BJ (cell line): ENCODE measurements at places on chromosomes 6 and 20. TPM values are rescaled to one million over a fixed set of nuclear protein-coding genes. Genes with fewer than 3 reads are reported as not detected.

- no peak for DNase-seq
These were observed 786.1 kb downstream of the TFAP2A start for GRCh38 chr6:9628819-9629218.

GRCh38 chr20:31691646-31692275, 30.9 kb downstream of the BCL2L1 start:
- peak; percentile 70 for DNase-seq

DNA sequence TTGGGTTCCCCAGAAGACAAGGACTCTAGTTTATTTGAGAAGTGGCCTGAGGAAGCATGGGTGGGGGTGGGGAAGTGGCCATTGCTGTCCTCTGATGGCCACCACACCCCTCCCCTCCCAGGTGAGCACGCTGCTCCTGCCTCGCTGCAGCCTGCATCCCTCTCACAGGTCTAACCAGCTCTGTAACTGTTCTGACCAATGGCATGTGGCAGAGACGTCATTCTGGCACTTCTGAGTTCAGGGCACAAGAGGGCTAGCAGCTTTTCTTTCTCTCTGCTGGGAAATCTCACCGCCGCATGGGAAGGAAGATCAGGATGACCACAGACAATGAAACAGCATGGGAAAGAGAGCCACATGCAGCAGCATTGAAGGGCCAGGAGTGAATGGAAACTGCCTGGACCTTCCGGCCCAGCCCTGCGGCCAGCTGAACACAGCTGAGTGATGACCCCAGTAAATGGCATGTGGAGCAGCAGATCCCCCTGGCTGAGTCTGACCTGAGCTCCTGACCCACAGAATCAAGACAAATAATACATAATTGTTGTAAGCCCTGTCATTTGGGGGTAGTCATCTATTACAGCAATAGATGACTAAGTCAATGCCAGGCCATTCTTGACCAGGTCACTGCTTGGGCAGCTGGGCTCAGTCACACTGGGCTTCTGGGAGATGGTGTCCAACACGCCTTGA, 179.8 kb downstream of the LINC00237 start:
- no peak for DNase-seq

DNA sequence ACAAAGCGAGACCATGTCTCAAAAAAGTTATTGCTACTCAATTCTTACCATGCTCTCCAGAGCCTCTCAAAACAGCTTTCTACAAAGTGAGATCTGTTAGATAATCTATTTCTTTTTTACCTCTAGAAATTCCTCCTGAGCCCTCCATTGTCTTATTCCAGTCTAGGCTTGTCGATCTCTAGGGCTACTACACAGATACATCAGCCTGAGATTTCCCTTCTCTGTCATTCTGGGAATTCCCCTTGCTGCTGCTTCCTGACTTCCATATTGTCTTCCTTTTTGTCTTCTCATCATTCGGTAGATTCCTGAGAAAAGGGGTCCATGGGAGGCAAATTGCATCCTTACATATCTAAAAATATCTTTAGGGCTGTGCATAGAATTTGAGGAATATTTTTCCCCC, 75.6 kb upstream of the GNRH2 start:
- no peak for DNase-seq

SLA2 gene
- polyA plus RNA-seq: not detected in 2 replicates

DNA sequence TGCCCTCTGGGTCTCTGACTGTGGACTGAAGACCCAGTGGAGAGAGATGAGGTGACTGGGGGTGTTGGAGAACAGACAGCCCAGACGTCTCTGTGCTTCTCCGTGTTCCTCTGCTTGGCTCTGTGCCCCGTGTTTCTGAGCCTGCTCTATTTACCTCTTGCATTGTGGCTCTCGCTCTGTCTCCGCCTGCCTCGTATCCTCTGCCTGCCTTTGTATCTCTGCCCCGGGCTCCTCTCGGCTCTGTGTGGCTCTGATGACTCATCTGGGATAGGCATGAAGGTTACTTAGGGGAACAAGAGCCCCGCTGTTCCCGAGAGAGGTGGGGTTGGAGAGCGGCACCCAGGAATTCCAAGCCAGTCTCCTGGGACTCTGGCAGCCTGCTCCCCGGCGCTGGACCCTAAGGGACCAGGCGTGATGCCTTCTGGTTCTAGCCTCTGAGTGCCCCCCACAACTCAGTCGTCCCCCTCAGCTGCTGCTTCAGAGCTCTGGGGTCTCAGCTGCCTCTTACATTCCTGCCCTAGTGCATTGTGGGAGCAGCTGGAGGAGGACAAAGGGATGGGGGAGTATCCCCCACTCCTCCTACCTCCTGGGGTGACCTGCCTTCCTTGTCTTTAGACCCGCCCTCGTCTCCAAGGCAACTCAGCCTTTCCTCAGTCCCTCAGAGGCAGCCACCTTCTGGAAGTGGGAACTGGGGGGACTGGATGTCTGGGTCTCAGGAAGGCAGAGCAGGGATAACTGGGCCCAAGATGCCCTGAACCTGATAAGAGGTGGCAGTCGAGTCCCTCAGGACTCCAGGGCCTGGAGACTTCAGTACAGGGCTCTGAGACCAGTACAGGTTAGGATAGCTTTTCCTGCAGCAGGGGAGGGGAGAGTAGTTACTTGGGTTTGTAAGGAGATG, 1.9 kb downstream of the DDR1 start:
- peak; percentile 41 for DNase-seq

HSPA1B gene
- polyA plus RNA-seq: 20.9 and 42.8 TPM in 2 replicates

GRCh38 chr6:10862361-10862760, 19.5 kb downstream of the GCM2 start:
- DNase-seq: no peak

IMPG1 gene
- polyA plus RNA-seq: not detected in 2 replicates

TCF21 gene
- 0.09 and 0.16 TPM in 2 replicates for polyA plus RNA-seq

- DNase-seq: no peak
These were observed 972.9 kb upstream of the FLRT3 start for GRCh38 chr20:15310361-15310760.

GRCh38 chr20:62735331-62735821, 26.7 kb downstream of the NTSR1 start:
- DNase-seq: no peak

DNA sequence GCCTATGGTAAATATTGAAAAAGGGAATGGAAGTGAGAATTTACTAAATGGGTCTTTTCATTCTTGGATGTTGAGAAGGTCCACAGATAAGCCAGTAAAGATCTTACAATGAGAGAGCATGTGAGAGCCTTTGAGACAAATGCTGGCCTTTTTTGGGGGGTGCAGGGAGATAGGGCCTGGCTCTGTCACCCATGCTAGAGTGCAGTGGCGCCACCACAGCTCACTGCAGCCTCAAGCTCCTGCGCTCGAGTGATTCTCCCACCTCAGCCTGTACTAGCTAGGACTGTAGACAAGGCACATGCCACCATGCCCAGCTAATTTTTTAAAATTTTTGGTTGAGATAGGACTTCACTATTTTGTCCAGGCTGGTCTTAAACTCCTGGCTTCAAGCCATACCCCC, 63.2 kb upstream of the TMEM181 start:
- DNase-seq: no peak

CPXM1 gene
- polyA plus RNA-seq: 0.78 and 1.6 TPM in 2 replicates

- DNase-seq: no peak
These were observed 87.4 kb downstream of the MRPL14 start for GRCh38 chr6:44039839-44040350.

ZC3H12D gene
- polyA plus RNA-seq: 0.02 and 0.04 TPM in 2 replicates

DNA sequence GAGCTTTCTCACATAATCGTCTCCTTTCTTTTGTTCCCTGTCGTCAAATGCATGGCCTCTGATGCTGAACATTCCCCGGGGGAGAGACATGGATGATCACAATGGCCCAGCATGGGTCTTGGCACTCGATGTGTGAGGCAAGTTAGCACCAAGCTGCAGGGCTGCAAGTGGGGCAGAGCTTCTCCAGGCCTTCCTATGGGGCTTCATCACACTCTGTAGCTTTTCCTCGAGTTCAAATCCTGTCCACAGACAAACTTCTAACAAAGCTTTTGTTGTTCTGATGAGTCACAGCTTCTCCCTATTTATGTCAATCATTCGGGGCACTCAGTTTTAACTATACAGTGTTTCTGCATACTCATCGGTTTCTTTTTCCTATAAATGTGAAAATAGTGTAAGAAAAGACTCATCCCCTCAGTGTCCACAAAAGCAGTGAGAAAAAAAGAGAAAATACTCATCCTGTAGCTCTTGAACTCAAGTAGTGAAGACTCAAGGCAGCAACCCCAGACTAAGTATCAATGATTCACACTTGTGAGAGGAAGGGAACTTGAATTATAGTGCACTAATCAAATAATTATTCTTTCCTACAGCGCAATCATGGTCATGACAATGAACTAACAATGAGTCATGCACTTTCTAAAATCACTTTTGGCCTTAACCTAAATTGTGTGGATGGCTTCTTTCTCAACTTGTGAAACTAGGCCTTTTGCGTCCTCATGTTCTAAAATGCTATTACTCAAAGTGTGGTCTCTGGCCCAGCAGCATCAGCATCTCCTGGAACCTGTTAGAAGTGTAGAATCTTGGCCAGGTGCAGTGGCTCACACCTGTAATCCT, 68.4 kb upstream of the NOX3 start:
- peak; percentile 28 for DNase-seq

GRCh38 chr20:10573273-10573950, 100.4 kb downstream of the JAG1 start:
- no peak for DNase-seq

TREM2 gene
- not detected in 2 replicates for polyA plus RNA-seq

DNA sequence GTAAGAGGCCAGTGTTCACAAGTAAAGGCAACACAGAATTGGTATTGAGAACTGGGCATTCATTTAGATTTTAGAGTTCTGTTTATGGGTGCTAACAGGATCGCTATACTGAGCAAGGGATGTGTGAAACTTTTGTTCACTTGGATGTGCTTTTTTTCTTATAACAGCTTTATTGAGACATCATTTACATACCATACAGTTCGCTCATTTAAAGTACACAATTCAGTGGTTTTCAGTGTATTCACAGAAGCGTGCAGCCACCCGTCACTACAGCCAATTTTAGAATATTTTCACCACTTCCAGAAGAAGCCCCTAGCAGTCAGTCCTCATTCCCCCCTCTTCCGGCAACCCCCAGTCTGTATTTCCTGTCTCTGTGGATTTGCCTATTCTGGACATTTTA, 48.7 kb downstream of the GFRA4 start:
- DNase-seq: no peak

GRCh38 chr6:13336553-13336952, 8.2 kb upstream of the TBC1D7 start:
- DNase-seq: peak; percentile 85

GRCh38 chr6:20509212-20509611, 25.0 kb upstream of the CDKAL1 start:
- DNase-seq: no peak

RTN4IP1 gene
- 3.1 and 4.9 TPM in 2 replicates for polyA plus RNA-seq

GRCh38 chr20:9025643-9026042, 43.2 kb upstream of the PLCB4 start:
- no peak for DNase-seq

- no peak for DNase-seq
These were observed 36.9 kb upstream of the FANCE start for GRCh38 chr6:35415065-35415891.

DNA sequence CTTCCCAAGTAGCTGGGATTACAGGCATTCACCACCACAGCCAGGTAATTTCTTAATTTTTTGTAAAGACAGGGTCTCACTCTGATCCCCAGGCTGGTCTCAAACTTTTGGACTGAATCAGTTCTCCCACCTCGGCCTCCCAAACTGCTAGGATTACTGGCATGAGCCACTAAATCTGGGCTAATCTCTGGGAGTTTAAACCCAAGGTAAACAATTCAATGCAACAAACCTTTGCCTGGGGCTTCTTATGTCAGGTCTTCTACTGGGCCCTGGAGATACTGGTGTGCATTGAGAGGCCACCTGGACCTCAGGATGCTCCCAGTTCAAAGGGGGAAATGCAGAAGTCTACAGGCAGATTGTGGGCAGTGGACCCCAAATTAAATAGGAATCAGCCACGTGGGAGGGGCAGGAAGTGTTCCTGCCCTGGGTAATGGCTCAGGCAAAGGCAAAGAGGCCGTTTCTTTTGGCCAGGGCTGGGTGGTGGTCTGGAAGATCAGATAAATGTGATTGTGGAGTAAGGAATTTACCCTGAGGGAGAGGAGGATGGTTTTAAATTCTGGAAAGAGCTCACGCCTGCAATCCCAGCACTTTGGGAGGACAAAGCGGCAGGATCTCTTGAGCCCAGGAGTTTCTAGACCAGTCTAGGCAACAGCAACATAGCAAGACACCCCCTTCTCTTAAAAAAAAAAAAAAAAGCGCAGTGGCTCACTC, 1.3 kb upstream of the MYBL2 start:
- no peak for DNase-seq

DNA sequence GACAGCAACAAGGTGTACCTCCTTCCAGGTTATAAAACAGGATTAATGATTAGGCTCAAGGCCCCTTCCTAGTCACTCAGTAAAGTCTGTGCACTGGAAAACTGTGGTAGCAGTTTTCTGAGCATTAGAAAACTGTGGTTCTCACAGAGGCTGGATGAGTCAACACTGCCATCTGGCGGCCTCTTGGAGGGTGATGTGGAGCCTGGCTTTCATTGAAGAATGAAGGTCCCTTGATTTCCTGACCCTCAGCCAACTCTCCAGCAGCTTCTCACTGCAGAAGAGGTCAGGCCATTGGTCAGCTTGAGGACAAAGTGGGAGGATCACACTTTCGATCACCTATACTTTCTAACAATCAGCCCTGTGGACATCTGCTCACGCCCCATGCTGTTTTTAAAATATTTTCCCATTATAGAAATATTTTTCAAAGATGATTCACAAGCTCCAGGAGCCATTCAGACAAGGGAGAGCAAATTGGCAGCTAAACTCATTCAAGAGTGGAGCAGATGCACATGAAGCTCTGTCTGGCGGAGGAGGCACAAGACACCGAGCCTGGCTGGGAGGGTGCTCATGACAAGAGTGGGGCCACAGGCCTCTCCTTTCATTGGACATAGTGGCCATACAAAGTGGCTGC, 23.2 kb downstream of the PSMB1 start:
- DNase-seq: peak; percentile 5

DNA sequence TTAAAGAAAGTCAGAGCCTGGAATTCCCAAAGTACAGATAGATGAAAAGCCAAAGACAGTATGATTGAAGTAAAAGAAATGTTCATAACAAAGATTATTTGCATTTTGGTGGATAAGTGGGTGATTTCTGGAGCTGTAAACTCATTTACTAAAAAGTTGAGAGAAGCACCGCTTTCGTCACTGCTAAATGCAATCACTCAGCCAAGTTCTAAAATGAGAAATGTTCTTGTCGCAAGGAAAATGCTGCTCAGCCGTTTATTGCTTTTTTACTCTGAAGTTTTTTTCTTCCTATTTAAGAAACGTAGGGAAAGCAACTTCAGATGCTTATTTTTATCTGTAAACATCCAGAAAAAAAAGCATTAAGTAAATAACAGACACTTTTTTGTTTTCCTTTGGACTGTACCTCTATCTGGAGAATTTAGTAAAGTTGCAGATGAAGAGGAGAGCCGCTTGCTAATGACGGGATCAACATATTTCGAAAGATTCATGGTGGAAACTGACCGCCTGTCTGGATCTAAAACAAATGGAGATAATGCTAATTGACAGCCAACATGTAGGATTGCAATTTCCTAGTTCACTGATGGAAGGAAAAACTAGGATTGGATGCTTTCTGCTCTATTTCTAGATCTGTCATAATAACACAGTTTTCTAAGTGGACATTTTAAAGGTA, 93.8 kb upstream of the BCLAF1 start:
- DNase-seq: no peak

GRCh38 chr6:132236744-132237143, 164.5 kb downstream of the MOXD1 start:
- peak; percentile 74 for DNase-seq

NOL7 gene
- polyA plus RNA-seq: 20.1 and 34.0 TPM in 2 replicates
